ENCODE measurements at places on chromosomes 1 and 21. TPM values are rescaled to one million over a fixed set of nuclear protein-coding genes. Genes with fewer than 3 reads are reported as not detected.

TBX19 gene
- 1.4 TPM for polyA plus RNA-seq

FCRL1 gene
- polyA plus RNA-seq = not detected

ADAM30 gene
- polyA plus RNA-seq = not detected

SPRR2A gene
- polyA plus RNA-seq = not detected

ADCY10 gene
- polyA plus RNA-seq = 0.15 TPM

C2CD4D gene
- polyA plus RNA-seq = 0.13 TPM

BTBD8 gene
- 2.7 TPM for polyA plus RNA-seq

REN gene
- polyA plus RNA-seq = 0.20 TPM

FCAMR gene
- polyA plus RNA-seq = not detected

SELL gene
- 4.5 TPM for polyA plus RNA-seq

All from muscle of back (tissue), 13 donors.